ENCODE measurements at places on chromosomes 6 and 20.

- no peak for DNase-seq
Observed at GRCh38 chr6:53581856-53582255, 37.0 kb upstream of the GCLC start.

GRCh38 chr6:43242908-43243663, at the start of gene TTBK1:
TSS of gene TTBK1 (plus strand) at chr6:43243481. CDS start at chr6:43246661, 3,180 bp downstream.
- DNase-seq, result peak; percentile 56

DNA sequence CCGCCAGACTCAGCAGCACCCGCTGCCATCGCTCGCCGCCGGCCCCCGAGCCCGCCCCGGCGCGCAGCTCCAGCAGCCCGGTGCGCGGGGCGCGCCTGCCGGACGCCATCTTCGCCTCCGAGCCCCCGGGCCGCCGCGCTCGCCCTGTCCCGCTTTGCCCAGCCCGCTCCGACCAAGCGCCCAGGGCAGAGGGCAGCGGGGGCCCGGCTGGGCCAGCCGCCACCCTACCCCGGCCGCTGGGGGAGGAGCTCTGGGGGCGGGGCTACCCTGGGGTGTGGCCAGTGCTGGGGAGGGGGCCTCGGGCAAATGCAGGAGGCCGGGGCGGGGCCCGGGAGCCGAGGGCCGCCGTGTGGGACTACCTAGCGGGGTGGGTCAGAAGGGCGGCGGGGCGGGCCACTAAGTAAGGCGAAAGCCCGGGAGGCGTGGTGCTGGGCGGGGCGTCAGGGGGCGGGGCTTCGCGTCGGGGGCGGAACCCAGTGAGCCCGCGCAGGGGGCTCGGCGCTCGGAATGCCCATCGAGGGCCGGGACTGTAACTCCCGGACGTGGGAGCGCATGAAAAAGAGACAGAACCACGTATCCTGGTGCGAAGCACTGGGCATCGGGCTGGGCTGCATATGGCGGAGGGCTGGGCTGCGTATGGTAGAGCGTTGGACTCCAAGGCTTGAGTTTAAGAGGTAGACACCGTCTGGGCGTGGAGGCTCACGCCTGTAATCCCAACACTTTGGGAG, at the start of gene SNTA1:
Gene SNTA1, minus strand, starts transcription at position 252 of the 728 bp plus-strand sequence. Its CDS starts 143 bp downstream, at position 109.
- peak; percentile 94 for DNase-seq

DNA sequence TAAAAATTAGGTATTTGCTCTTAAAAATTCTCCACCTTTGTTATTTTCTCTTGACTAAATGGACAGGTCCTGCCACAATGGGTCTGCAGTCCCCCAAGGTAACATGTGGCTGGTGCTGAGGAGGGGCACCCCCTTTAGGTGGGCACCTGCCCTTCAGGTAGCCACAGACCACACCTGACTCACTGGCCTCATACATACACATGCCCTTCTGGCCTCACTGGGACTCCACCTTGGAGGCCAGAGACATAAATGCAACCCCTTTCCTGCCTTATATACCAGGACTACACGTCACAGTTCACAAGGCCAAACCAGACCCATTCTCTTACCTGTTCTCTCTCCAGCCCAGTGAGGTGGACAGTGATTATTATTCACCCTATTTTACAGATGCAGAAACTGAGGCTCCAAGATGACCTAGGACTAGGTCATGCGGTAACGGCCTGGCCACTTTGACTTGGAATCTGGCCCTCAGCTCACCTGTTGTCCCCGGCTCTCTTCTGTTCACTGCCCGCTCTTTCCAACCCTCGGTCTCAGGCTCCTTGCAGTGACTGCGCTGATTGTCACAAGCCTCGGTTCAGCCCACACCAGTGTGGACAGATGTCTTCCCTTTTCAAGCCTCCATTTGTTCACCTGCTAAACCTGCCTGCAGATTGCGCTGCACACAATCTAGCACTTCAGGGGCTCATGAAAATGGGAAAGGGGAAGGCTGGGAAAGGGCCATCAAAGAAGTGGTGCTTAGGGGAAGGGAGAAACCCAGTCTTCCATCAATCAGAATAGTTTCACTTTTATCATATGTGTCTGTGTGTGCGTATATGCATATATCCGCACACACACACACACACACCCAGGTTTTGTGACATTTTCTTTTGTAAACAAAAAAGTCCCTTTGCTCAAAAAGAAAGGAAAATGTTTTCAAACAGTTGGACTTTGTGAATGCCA, 121.7 kb downstream of the BCAS1 start:
- DNase-seq, result no peak

GRCh38 chr6:149129371-149130077, 188.0 kb upstream of the TAB2 start:
- DNase-seq, result no peak

DNA sequence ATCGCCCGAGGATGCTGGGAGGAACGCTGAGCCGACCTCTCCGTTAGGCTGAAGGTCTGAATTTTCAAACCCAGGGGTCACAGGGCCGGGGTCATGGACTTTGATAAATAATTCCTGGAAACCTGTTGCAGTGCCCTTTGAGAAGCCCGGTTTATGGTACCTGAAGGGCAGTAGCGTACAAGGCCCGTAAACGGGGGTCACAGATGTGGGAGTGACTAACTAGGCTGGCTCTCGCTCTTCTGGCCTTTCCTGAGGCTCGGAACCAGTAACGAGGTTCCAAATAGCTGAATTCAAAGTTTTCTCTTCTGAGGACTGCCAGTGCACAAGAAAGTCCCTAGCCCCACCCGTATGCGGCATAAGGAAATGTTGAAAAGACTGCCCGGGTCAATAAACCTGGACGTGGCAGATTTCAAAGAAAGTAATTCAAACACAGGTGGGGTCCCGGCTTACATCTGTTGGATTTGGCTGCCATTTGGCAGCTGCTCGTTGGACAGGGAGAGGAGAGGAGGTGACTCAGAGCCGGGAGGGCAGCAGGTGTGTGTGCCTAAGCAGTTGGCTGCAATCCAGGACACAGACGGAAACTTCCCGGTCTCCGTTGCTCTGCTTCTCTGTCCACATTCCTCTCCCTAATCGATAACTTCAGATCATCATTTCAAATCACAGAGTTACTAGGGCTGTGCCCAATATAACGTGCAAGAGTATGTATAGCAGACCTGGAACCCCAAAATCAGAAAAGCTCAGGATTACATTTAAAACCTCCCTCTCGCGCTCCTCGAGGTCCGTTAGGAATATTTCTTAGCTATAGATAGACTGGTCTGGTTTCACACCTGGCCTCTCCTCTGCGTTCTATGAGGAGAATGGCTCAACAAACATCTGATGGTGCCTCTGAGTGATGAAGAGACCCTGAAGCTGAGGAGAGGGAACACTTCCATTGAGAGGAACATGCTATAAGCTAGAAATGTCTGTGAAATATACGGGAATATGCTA, 765 bp upstream of the GMDS start:
- peak; percentile 57 for DNase-seq

GRCh38 chr6:125149256-125150144, 4.1 kb upstream of the TPD52L1 start:
- DNase-seq, result no peak

DNA sequence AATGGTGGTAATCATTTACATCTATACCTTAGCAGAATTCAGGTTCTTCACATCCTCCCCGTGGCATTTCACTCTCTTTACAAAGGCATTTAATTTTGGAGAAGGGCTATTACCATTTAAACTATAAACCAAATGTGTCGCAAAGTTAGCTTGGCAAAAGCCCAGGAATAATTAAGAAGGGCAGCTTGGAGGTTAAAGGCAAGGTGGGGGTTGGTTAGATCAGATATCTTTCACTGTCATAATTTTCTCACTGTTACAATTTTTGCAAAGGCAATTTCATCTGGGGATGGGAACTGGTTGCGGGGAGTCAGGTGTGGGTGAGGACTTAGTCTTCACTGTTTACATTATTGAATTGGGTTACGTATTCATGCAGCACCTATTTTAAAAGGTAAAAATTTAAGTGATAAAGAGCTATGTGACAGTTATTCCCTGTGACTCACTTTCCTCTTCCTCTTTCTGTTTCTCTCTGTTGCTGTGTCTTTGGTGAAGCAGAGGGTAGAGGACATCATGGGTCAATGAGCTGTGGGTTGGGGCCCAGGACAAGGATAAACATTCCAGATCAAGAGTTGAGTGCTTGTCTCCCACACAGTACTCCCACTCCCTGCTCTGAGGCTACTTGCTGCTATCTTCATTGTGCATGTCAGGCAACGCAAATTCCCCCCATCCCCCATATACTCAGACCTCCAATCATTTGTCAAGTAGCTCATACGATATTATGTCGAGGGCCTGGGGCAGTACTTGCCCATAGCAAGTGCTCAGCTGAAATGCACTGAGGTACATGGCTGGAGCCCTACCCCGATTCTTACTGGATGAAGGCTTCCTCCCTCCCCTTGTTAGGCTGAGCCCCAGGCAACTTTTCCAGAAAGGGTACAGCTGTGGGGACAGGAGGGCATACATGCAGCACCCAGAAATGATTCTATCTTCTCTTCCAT, 223.1 kb upstream of the MYLIP start:
- no peak for DNase-seq

DNA sequence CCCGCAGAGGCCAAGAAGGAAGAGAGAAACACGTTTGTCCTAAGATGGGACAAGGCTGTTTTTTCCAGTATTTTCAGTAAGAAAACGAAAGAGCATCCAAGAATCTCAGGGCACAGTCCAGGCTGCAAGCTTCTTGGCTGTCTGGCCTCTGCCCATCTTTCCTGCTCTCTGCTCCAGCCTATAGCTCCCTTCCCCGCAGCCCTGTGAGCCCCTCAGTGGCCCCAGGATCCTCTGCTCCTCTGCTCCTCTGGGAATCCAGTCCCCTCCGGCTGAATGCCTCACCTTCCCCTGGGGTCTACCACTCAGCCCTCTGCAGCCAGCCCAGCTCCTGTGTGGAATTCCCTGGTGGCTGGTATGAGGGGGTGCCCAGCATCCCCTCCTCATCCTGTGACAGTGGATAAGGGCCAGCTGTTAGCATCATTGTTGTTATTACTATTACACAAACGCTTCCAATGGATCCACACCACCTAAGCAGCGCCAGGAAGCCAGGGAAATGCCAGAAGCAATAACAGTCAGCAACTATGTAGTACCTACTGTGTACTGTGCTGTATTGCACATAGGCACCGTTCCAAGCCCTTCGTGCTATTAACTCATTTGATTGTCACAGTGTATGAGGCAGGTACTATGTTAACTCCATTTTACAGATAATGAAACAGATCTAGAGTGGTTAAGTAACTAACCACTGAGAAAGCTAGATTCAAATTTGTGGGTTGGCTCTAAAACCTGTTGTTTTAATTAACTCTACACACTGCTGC, 60.3 kb upstream of the PTPN1 start:
- no peak for DNase-seq

- no peak for DNase-seq
Observed at GRCh38 chr6:162119341-162119740, 608.2 kb downstream of the PRKN start.

DNA sequence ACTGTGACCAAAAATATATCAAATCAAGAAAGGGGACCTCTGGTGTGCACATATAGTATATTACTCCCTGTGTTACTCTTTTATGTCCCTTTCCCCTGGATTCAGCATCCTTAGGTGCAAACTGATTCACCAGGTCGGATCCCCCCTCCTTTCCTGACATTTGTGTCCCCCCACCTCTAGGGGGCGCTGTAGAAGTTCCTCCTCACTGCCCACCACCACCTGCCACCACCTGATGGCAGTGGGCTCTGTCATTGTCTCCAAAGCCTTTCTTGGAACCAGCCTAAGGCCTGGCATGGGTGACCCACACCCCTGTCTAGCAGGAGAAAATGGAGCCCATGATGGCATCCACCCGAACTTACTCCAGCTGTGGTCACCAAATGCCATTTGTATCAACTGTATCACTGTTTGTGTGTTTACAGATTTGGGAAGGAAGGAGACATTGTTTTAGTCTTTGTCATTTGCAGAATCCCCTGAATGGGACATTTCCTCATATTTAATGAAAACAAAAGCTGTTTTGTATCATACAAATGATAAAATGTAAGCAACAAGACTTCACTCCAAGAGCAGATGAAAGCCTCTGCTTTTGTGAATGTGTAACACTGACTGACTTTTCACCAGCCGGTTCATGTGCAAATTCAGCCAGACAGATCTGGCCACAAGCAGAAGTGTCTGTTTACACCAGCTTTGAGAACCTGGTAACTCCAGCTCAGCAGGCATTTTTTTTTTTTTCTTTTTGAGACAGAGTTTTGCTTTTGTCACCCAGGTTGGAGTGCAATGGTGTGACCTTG, 66.2 kb downstream of the ARMC2 start:
- DNase-seq, result peak; percentile 66

DNA sequence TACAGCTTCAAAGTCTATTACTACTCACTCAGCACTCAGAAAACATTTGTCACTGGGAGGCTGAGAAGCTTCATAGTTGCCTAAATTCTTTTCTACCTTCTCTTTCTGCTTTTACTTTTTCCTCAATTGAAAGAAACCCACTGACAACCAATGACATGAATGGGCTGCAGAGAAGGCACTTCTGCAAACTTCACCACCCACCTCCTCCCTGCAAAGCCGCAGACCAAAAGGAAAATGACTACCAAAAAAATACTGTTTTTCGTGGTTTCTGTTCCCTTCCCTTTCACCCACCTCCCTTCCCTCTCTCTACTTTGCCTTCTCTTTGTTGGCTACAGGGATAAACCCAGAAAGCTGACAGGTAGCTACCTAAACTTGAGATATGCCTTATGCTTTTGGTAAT, 3.2 kb downstream of the GNAS-AS1 start:
- no peak for DNase-seq

DNA sequence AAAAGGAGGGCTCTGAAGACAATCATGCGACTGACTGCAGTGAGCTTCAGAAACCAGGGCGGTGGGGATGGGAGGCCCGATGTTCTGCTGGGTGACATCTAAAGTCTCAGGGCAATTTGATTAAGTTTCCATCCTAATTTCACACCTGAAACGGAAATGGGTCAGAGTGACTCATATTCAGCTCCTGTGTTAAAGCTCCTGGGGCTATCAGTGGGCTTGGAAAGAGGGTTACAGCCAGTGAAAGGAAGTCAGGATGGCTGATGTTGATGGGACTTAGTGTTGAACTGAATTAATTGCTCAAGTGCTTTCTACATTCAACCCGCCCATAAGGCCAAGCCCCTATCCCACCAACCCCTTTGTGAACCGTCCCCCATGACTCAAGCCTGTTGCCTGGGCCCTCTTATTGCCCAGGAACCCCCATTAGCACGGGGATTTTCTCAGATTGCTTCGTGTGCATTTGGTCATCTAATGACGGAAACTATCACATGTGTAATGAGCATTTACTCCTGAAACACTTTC, 47.1 kb upstream of the TBC1D7 start:
- peak; percentile 62 for DNase-seq

DNA sequence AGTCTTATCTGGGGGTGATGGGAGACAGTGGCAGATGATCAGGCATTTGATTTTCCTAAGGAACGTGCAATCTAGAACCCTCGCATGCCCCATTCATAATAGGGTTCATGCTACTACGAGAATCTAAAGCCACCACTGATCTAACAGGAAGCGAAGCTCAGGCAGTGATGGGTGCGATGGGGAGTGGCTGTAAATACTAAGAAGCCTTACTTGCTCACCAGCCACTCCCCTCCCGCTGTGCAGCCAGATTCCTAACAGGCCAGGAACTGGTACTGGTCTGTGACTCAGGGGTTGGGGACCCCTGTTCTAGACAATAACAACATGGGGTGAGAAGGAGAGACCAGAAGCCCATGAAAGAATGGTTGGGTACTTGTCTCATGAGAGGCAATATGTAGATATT, 4.5 kb downstream of the TREML4 start:
- DNase-seq, result no peak

GRCh38 chr20:45306431-45306982, at the start of gene RBPJL:
TSS of gene RBPJL (plus strand) at chr20:45306840. CDS start at chr20:45306923, 83 bp downstream.
- DNase-seq, result peak; percentile 77

GRCh38 chr20:24469116-24469893, at the start of gene SYNDIG1:
TSS of gene SYNDIG1 (plus strand) at chr20:24469629. CDS start at chr20:24543098, 73,469 bp downstream.
- no peak for DNase-seq

Data from stimulated activated CD8-positive, alpha-beta memory T cell treated with anti-CD3 and anti-CD28 coated beads, Interleukin-4, amount 100 ng/mL, for 48 hours (primary cell).